Caki2 (cell line): ENCODE measurements at places on chromosomes 4 and X. TPM values are rescaled to one million over a fixed set of nuclear protein-coding genes. Genes with fewer than 3 reads are reported as not detected.

Gene SMIM20
- total RNA-seq, result 53.9 and 96.5 TPM in 2 replicates

DNA sequence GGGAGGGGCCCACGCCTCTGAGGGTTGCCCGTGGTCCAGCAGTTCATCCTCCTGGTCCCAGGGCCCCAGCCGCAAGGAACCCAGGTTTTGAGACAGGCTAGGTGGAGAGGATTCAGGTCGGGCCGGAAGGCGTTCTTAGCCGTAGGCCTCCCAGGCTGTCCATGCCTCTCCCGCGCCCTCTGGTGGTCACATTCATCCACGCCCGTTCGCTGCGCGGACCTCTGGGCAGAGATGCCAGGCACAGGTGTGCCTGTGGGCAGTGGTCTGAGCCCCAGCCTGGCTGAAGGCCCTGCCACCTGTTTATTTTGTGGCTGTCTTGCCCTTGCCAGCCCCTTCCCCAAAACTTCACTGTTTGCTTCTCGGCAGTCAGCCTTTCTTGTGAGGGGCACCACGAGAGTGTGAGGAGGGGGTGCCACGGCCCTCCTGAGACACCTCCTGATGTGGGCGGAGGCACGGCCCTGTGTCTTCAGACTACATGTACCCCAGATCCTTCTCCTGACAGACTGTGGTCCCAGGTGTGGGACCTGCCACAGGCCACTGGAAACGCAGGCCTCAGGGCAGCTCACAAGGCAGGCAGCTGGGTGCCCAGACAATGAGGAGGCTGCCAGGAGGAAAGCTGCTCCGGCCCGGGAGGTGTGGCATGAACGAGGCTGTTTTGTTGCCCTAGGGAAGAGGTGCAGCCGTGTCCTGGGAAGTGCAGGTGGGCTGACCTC is 5.0 kb downstream of the UVSSA start:
- peak; percentile 50 for DNase-seq

Gene FGFBP2
- not detected in 2 replicates for total RNA-seq

Gene PCYT1B
- not detected in 2 replicates for total RNA-seq

Gene MPP1
- total RNA-seq, result 36.1 and 38.7 TPM in 2 replicates

Gene ADH7
- total RNA-seq, result not detected in 2 replicates

Gene NPY1R
- 11.8 and 16.6 TPM in 2 replicates for total RNA-seq

GRCh38 chr4:152696764-152697261 is 17.0 kb upstream of the TMEM154 start:
- DNase-seq, result no peak
